Fibroblast of pulmonary artery (primary cell): ENCODE measurements at places on chromosomes 5 and 9.

DNA sequence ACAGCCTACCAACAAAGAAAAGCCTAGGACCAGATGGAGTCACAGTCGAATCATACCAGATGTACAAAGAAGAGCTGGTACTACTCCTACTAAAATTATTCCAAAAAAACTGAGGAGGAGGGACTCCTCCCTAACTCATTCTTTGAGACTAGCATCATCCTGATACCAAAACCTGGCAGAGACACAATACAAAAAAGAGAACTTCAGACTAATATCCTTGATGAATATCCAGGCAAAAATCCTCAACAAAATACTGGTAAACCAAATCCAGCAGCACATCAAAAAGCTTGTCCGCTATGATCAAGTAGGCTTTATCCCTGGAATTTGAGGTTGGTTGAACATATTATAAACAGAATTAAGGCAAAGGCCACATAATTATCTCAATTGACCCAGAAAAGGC is 900.4 kb upstream of the ARRDC3 start:
- no peak for DNase-seq

DNA sequence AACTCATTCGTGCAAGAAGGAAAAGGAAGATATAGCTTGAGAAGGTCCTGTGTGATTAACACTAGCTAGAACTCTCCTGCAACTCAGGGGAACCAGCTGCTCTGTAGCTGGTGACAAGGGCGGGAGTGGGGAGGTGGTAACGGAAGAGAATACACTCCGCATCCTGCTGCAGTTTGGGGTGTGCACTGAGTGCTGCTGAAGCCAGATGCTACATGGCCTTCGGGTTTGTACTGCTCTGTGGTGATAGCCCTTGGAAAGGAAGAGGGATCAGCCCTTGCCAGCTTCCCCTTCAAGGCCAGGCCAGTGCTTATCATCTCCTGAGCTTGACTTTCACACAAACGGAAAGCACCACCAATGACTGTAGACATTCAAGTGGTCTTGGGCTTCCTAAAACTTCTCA is 34.3 kb downstream of the FRMD3 start:
- DNase-seq = no peak

- DNase-seq = no peak
Measured at GRCh38 chr5:178428341-178429155, 161.6 kb downstream of the COL23A1 start.

DNA sequence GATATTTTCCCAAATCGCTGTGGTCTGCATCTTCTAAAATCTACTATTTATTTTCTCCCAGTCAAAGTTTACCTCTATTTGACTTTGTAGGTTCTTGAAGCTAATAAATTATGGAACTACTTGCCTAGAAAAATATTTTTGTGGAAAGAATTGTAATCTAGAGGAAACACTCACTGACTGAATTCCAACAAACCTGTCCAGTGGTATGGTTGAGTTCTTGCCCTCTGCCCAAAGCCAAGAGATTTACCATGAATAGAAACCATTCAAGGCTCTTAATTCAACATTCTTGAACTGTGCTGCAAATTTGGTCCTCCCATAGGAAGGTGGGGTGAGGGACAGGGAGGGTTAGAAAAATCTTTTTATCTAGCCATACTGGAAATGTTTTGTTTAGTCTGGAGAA is 233.9 kb upstream of the MAP3K1 start:
- DNase-seq = no peak

GRCh38 chr5:51387884-51388275 is 4.6 kb downstream of the ISL1 start:
- DNase-seq = no peak

DNA sequence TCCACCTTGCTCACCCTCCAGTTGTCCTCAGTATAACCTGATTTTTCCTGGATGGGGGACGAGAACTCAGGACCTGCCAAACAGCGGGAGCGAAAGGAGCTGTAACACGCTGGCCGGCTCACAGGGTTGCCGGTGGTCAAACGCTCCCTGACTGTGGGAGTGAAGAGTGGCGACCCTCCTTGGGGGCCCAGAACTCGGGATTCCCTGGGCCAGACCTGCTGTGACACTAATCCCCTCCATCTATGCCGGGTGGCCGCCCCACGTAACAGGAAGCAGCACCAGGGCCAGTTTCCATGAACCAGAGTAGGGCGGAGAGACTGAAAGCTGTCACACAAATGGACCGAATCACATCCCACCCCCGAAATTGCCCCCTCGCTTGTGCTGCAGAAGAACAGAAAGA is 1809.2 kb upstream of the ACO1 start:
- DNase-seq = no peak

GRCh38 chr5:3380689-3381088 is 214.9 kb upstream of the IRX1 start:
- DNase-seq = no peak

GRCh38 chr9:112157087-112157486 is 18.0 kb downstream of the SUSD1 start:
- DNase-seq = no peak

DNA sequence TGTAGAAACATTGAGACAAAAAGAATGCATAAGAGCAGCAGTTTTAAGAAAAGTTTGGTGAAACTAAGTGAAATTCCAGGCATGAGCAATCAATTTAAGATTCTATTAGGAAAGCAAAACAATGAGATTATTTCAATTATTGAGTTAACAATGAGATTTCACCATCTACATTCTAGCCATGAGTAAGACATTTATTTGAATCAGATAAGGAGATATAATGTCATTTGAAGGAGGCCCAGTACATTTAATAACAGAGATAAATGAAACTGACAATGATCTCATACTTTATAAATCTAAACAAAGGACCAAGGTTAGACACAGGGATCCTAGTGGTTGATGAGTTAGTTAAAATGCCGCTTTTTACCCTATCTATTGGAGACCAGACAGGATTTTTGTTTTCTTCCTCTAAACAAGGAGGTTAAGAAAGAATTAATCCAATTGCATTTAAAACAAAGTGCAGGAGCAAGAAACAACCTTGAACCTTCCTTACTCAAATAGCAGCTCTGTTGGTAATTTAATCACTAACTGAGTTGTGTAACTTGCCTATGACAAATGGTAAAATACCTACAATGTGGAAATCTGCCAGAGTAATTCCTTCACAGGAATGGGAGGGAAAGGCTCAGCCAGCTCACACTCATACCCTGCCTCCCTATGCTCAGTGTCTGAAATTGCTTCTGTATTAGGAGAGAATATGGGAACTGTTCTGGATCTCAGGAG is 103.5 kb upstream of the NR3C1 start:
- peak; percentile 95 for DNase-seq

GRCh38 chr5:42641336-42642005 is 115.1 kb upstream of the CCDC152 start:
- no peak for DNase-seq

DNA sequence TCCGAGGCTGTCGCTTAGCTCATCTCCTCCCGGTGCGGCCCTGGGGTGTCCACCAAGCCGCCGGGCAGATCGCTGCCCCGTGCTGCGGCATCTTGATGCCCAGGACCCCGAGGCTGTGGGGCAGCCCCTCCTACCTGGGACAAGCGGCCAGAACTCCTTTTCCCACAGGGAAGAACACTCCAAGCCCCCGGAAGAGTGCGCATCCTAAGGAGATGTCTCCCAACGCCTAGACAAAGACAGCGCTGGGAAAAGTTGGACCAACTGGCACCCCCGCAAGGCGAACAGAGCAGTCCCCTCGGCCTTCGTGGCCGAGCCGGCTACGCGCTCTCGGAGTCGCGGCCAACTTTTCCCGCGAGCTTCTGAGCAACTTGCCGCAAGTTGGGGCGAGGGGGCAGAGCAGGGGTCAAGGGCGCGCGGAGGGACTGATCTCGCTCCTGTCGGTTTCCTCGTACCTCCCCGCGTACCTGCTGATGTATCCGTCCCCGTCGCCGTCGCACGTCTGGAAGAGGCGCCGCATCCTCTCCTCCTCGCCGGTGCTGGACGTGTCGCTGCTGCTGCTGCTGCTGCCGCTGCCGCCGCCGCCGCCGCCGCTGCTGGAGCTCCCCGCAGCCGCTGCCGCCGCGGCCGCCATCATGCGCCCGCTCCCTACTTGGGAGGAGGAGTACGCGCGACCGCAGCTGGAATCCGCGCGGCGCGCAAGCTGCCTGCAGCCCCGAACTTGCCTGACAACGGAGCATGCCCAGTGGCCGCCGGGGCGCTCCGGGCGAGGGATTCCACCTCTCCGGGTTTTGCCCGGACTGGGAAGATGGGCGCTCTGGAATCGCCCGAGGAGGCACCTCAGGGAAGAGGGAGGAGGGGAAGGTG is at the start of gene MCC:
Gene MCC, minus strand, starts transcription at position 673 of the 864 bp plus-strand sequence.
- peak; percentile 92 for DNase-seq

- no peak for DNase-seq
Measured at GRCh38 chr5:10631316-10631996, 67.6 kb downstream of the ANKRD33B start.

GRCh38 chr9:110033869-110034268 is 174.1 kb downstream of the C9orf152 start:
- DNase-seq = peak; percentile 42

DNA sequence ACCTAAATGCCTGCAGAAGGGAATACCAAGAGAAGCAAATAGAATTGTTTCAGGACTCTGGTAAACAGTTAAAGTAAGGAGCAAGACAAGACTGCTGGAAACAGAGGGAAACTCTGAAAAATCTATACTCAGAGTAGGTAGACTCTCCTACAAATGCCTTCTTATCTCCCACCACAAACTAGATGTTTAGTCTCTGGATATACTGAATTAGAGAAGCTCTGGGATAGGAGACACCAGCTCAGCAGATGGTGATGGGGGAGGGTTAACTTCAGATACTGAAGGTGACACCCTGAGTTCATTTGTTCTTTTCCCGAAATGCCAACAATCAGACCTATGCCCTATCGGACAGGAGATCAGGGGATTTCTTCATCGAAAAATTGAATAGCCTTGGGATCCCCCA is 54.1 kb upstream of the CHD1 start:
- DNase-seq = no peak

DNA sequence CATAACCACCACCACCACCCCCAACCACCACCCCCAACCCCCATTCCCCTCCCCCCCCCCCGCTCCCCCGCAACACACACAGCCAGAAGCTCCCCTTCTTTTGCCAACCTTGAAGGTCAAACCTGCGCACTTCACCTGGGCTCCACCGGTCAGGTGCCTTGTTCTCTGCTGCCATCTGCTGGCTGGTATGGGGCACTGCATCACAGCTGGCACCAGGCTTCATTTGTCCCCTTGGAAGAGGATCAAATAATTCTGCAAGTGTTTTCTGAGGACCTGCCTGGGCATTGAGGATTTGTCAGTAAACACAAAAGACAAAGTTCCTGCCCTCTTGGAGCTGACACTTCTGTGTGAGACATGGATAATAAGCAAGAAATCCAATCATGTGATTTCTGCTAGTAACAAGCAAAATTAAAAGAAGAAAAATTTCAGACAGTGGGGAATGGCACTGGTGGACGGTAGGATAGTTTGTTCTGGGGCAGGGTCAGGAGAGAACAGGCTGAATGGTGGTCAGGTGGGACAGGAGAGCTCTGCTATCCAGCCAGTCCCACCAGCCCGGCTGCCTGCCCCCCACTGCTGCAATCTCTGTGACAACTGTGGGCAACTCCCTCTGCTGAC is 55.6 kb upstream of the LMX1B start:
- DNase-seq = peak; percentile 50

GRCh38 chr9:68738358-68738757 is 33.3 kb downstream of the PIP5K1B start:
- no peak for DNase-seq

GRCh38 chr5:145056800-145057199 is 778.3 kb downstream of the PRELID2 start:
- no peak for DNase-seq

GRCh38 chr5:16666130-16666882 is 49.5 kb upstream of the RETREG1 start:
- no peak for DNase-seq

DNA sequence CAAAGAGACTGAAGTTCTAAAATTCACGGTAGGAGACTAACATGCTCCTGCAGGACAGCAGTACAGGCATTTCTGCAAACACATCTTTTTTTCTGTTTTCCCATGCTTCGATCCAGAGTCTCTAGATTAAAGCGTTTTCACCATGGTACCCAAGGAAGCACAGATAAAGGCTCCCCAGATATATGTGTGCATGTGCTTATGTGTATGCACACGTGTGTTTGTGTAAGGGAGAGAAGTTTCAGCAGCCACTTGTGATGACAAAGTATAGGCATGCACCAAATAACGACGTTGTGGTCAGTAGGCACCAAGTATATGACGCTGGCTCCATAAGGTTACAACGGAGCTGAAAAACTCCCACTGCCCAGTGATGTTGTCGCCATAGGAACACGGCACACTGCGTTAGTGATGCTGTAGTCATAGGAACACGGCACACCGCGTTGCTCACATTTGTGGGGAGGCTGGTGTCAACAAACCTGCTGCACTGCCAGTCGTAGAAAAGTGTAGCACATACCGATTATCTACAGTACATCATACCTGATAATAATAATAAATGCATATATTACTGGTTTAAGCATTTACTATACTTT is 21.7 kb downstream of the MED10 start:
- no peak for DNase-seq

GRCh38 chr9:120715389-120715924 is 1.2 kb upstream of the MEGF9 start:
- DNase-seq = peak; percentile 54

- peak; percentile 35 for DNase-seq
Measured at GRCh38 chr5:154786414-154786813, 31.2 kb downstream of the LARP1 start.

- no peak for DNase-seq
Measured at GRCh38 chr5:151191661-151192060, 32.2 kb downstream of the CCDC69 start.

GRCh38 chr5:150057996-150058395 is 28.4 kb downstream of the CSF1R start:
- no peak for DNase-seq

- peak; percentile 81 for DNase-seq
Measured at GRCh38 chr5:128537221-128537999, 635 bp downstream of the FBN2 start.

GRCh38 chr5:31090467-31090866 is 103.0 kb upstream of the CDH6 start:
- DNase-seq = no peak

- peak; percentile 53 for DNase-seq
Measured at GRCh38 chr5:40497573-40497972, 182.1 kb upstream of the PTGER4 start.

DNA sequence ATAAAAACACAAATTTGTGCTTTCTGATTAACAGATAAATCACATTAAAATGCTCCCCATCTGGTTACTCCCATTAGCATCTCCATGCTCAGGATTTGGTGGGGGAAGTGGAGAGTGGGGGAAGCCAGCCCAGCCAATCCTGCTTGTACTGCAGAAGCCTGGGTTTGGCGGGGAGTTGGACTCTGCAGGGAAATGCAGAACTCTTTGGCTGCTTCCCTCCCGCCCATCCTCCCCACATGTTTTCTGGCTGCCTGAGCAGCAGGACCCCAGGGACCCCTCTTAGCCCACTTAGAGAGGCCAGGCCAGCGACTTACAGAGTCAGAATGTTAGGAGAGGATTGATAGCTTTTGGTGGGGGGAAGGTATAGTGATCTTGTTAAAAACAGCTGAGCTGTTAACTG is 59.5 kb upstream of the FOXI1 start:
- no peak for DNase-seq

DNA sequence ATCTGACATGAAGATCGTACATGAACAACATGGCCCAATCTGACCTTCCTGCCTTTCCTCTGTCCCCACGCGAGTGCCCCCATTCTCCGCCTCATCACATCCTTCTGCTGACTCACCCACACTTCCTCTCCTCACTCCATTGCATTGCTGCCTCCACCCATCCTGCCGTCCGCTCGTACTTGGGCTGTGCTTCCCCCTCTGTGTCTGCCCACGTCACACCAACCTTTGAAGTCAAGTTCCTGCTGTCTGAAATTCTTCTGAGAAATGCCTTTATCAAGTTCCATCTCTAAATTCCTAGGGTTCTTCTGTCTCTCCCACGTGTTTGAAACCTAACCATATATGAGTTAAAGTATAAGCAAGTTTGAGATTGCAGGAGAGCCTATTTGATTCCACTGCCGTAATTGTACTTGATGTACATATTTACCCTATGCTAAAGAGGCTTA is 18.0 kb upstream of the STARD4 start:
- DNase-seq = peak; percentile 93
